ENCODE measurements at places on chromosomes 2 and 18. TPM values are rescaled to one million over a fixed set of nuclear protein-coding genes. Genes with fewer than 3 reads are reported as not detected.

Gene BARD1
- 53.9 TPM for total RNA-seq

Gene GAL3ST2
- total RNA-seq: not detected

Gene ANKRD30B
- total RNA-seq: 0.24 TPM

Gene MYO3B
- total RNA-seq: 0.24 TPM

Gene SLC4A3
- total RNA-seq: 6.0 TPM

Gene SLC9A4
- total RNA-seq: under 0.01 TPM

Gene CHRND
- not detected for total RNA-seq

Gene RNU2-63P
- under 0.01 TPM for total RNA-seq

Gene CFAP221
- 0.32 TPM for total RNA-seq

Gene CACNB4
- total RNA-seq: 6.4 TPM

Gene IRS1
- 77.6 TPM for total RNA-seq

Gene CPS1
- 25.3 TPM for total RNA-seq

Gene CRYBA2
- not detected for total RNA-seq

Gene ERFE
- 2.9 TPM for total RNA-seq

Gene KIF1A
- not detected for total RNA-seq

Gene IHH
- 0.12 TPM for total RNA-seq

Gene PAX3
- total RNA-seq: 5.8 TPM

Gene SLC8A1
- total RNA-seq: 36.2 TPM

Gene TUBA3D
- total RNA-seq: not detected

Gene PSMA8
- total RNA-seq: not detected

Gene CCDC148
- 2.3 TPM for total RNA-seq

Gene RGPD4
- total RNA-seq: not detected

Gene FEV
- not detected for total RNA-seq

Gene MFSD2B
- total RNA-seq: 0.12 TPM

Gene SLC14A1
- total RNA-seq: 3.9 TPM

Gene CNDP1
- total RNA-seq: not detected

Gene SKA1
- 0.81 TPM for total RNA-seq

Gene IL1RL2
- 0.97 TPM for total RNA-seq

Gene DPP10
- not detected for total RNA-seq
